Hepatocyte (in vitro differentiated cells): ENCODE measurements at places on chromosomes 4 and X. TPM values are rescaled to one million over a fixed set of nuclear protein-coding genes. Genes with fewer than 3 reads are reported as not detected.

DNA sequence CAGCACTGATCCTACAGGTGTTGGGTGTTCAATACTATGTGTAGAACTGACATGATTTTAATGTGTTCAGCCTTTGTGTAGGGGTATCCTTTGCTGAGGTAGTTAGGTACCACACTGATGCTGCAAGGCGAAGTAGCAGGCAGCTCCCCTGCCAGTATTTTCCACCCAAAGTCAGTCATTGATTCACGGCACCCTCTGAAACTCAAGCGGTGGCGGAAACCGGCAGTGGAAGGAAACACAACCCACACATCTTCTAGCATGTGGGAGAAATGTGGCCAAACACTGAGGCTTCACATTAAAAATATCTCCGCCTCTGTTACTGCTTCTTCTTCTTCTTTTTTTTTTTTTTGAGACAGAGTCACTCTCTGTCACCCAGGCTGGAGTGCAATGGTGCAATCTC is 126.3 kb downstream of the AASDH start:
- H3K4me3 ChIP-seq = no peak overlapping the region
- H3K27me3 ChIP-seq = no peaks in the 10 kb centered on the region
- no peak overlapping the region for H3K27ac ChIP-seq
- H3K36me3 ChIP-seq = no peaks in the 10 kb centered on the region

GRCh38 chr4:151792530-151792929 is 31.7 kb upstream of the GATB start:
- H3K27me3 ChIP-seq = no peaks in the 10 kb centered on the region
- H3K4me3 ChIP-seq = no peak overlapping the region

DNA sequence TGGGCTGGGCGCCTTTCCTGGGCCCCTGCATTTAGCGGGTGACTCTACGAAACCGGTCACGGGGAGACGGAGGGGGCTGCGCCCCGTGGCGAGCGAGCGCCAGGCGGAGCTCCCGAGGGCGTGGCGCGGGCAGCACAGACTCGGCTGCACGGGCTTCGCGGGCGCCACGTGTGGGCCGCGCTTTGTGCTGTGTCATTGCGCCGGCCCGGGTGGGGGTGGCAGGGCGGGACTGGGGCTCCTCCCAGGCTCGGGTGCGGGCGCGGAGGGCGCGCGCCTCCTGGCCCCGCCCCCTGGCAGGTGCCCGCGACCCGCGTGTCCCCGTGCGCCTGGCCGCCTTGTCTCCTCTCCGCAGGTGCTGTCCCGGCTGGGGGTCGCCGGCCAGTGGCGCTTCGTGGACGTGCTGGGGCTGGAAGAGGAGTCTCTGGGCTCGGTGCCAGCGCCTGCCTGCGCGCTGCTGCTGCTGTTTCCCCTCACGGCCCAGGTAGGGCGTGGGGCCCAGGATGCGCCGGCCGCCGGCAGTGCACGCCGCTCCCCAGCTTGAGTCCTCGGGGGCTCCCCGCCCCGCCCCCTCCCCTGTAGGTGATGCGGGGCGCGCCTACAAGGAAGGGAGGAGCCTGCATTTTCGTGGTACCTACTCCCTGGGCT is 651 bp downstream of the UCHL1 start:
- H3K27me3 ChIP-seq = peaks cover 45% of the 10 kb centered on the region

GRCh38 chr4:53490161-53490956 is 100.9 kb downstream of the LNX1 start:
- no peak overlapping the region for H3K4me3 ChIP-seq
- H3K27me3 ChIP-seq = no peaks in the 10 kb centered on the region
- no peaks in the 10 kb centered on the region for H3K4me1 ChIP-seq
- peak overlapping the region; percentile 83 for H3K27ac ChIP-seq
- peak; percentile 39 for DNase-seq

DNA sequence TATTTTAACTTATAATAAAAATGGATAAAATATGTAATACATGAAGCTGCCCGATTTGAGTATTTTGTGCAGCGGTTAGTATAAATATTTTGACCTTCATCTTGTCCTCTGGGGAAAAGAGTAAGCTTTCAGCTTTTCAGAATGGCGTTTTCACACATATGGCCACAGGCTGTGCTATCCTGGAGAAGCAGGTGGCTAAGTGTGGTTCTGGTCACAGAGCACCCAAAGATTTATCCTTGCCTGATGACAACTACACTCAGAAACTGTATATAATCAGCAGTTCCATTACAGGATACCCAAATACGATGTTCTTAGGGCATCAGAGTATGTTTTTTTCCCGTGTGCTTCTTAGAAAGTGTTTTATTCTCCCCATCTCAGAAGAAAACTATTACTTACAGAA is 42.3 kb upstream of the ANK2 start:
- H3K4me3 ChIP-seq = no peak overlapping the region
- no peaks in the 10 kb centered on the region for H3K27me3 ChIP-seq
- no peak overlapping the region for H3K27ac ChIP-seq
- no peaks in the 10 kb centered on the region for H3K36me3 ChIP-seq
- peaks cover 12% of the 10 kb centered on the region for H3K4me1 ChIP-seq
- no peak for DNase-seq

DNA sequence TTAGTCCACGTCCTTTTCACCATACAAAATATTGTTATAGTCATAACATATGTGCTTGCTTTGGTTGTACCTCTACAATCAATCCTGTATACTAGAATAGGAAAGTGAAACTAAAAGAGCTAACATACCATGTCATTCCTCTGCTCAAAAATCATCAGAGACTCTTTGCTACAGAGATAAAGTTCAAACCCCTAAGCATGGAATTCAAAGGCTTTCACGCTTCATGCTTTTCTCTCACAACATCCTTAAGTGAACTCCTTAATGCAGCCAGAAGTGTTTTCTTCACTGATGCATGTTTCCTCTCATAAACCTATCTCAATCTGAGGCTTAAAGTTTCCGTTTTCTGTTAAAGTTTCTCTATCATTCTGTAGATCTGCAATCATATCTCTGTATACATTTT is 744.6 kb upstream of the IGFBP7 start:
- H3K36me3 ChIP-seq = no peaks in the 10 kb centered on the region
- no peak overlapping the region for H3K4me3 ChIP-seq
- no peak overlapping the region for H3K27ac ChIP-seq

- H3K4me1 ChIP-seq = no peaks in the 10 kb centered on the region
- H3K36me3 ChIP-seq = no peaks in the 10 kb centered on the region
- no peak for DNase-seq
- H3K27me3 ChIP-seq = no peaks in the 10 kb centered on the region
- H3K27ac ChIP-seq = no peak overlapping the region
Measured at GRCh38 chrX:123851079-123851478, 8.8 kb upstream of the XIAP start.

DNA sequence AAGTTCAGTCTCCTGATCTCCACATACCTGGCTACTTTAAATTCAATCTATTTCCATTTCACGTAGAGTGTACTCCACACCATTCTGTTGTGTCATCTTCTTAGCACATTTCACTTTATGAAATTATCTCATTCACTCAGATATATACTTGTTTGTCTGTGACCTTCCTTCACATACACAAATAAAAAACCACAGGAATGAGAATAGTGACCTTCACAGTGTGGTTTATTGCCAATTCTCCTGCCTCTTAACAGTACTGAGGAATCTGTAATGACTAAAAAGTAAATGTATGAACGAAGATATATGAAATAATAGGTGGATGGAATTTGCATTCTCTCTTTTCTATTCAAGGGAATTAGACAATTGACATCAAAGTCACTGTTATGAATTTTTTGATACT is 183.9 kb upstream of the PCDH7 start:
- H3K36me3 ChIP-seq = no peaks in the 10 kb centered on the region
- no peaks in the 10 kb centered on the region for H3K27me3 ChIP-seq
- no peaks in the 10 kb centered on the region for H3K4me1 ChIP-seq
- H3K27ac ChIP-seq = no peak overlapping the region
- no peak for DNase-seq

DNA sequence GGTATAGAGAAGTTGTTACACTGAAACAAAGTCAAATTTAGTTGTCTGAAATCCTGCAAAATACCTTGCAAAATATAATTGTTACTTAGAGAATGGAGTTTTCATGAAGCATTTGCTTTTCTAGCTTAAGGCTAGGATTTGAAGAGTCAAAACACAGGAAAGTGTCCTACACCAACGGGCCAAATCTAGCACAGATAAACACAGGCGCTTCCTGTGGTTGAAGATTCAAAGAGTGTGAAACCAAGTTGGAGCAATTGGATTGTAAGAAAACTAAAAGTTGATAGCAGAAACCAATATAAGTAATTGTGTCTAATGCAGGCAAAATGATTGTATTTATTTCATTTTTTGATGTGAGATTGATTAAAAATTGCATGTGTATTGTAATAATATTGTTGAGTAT is 2002.5 kb upstream of the TENM3 start:
- no peak for DNase-seq
- H3K27me3 ChIP-seq = no peaks in the 10 kb centered on the region
- no peaks in the 10 kb centered on the region for H3K36me3 ChIP-seq
- H3K4me3 ChIP-seq = no peak overlapping the region
- no peak overlapping the region for H3K27ac ChIP-seq
- no peaks in the 10 kb centered on the region for H3K4me1 ChIP-seq

- H3K27ac ChIP-seq = no peak overlapping the region
- H3K27me3 ChIP-seq = no peaks in the 10 kb centered on the region
- H3K36me3 ChIP-seq = no peaks in the 10 kb centered on the region
- no peak for DNase-seq
- no peaks in the 10 kb centered on the region for H3K4me1 ChIP-seq
Measured at GRCh38 chr4:89212666-89213381, 94.8 kb downstream of the GPRIN3 start.

- DNase-seq = no peak
- no peaks in the 10 kb centered on the region for H3K27me3 ChIP-seq
Measured at GRCh38 chr4:94806376-94806775, 48.6 kb downstream of the BMPR1B start.

GRCh38 chr4:182126096-182126495 is 117.1 kb upstream of the TENM3 start:
- H3K36me3 ChIP-seq = no peaks in the 10 kb centered on the region
- no peak for DNase-seq
- H3K4me1 ChIP-seq = no peaks in the 10 kb centered on the region
- H3K27me3 ChIP-seq = no peaks in the 10 kb centered on the region
- H3K4me3 ChIP-seq = no peak overlapping the region

DNA sequence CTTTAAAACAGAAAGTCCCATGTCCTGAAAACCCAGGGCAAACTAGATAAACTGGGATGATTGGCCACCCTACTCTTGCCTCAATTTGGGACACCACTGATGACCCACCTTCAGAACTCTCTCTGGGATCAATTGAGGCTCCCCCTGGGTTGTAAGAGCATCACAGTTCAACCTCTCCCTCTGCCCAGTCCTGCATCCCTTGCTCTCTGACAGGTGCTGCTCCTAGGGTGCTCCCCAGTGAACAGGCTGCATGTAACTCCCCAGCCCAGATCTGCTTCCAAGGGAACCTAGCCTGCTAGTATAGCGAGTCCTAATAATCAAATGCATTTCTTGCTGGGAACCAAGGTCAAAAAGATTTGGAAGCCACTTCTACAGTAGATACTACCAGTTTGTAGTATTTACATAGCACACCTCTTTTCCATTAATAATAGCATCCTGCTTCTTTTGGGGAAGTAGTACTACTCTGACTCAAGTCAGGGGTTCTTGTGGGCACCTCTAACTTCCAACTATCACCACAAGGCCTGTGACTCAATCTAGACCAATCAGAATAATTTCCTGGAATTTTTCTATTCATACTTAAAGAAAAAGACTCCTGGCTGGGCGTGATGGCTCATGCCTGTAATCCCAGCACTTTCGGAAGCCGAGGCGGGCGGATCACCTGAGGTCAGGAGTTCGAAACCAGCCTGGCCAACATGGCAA is 42.1 kb upstream of the SPINK2 start:
- H3K4me3 ChIP-seq = no peak overlapping the region
- no peaks in the 10 kb centered on the region for H3K36me3 ChIP-seq
- DNase-seq = no peak
- no peak overlapping the region for H3K27ac ChIP-seq
- no peaks in the 10 kb centered on the region for H3K27me3 ChIP-seq

DNA sequence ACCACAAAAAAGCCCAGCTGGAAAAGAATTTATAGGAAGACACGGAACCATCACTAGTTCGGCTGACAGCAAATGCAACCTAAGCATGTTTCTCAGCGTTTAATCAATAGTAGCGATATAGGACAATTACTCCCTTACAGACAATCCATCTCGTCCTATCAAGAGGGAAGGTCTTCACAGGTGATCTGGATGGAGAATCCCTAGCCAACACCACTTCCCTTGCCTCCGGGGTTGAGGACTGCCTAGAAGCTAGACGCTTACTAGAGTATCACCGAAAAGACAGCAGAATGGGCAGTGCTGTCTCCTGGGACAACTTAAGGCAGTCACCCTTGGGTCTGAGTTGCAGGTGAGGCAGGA is 32.1 kb upstream of the MAML3 start:
- H3K4me3 ChIP-seq = no peak overlapping the region
- no peak overlapping the region for H3K27ac ChIP-seq
- no peaks in the 10 kb centered on the region for H3K4me1 ChIP-seq
- no peaks in the 10 kb centered on the region for H3K36me3 ChIP-seq

- no peaks in the 10 kb centered on the region for H3K36me3 ChIP-seq
- no peaks in the 10 kb centered on the region for H3K27me3 ChIP-seq
- no peak overlapping the region for H3K4me3 ChIP-seq
- peak; percentile 12 for DNase-seq
Measured at GRCh38 chr4:89737888-89738287, 99.1 kb downstream of the SNCA start.

- no peaks in the 10 kb centered on the region for H3K36me3 ChIP-seq
- no peak overlapping the region for H3K4me3 ChIP-seq
- H3K27ac ChIP-seq = no peak overlapping the region
- H3K4me1 ChIP-seq = peaks cover 18% of the 10 kb centered on the region
- no peaks in the 10 kb centered on the region for H3K27me3 ChIP-seq
Measured at GRCh38 chr4:41432881-41433280, 105.1 kb upstream of the LIMCH1 start.

DNA sequence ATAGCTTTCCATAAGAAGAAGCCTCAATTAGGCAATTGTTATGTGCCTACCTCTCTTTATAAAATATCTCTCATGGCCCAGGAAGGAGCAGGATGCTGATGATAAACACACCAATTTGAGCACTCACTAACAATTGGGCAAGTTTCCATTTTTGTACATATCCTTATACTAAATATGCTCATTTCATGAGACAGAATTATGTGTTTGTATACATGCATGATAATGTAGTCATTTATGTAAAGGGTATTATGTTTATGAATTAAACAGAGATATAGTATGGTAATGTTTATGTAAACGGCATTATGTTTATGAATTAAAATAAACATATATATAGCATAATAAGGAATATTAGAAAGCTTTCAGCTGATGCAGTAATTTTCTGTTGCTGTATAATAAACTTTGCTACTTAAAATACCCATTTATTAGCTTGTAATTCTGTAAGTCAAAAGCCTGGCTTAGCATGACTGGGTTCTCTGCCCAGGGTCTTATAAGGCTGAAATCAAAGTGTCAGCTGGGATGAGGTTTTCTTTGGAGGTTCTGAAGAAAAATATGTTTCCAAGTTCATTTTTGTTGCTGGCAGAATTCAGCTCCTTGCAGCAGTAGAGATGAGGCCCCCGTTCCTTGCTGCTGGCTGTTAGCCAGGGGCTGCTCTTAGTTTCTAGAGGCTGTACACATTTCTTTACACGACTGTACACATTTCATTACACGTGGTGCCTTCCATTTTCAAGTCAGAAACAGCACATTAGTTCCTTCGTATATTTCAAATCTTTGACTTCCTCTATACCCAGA is 89.0 kb downstream of the GLRA2 start:
- H3K36me3 ChIP-seq = no peaks in the 10 kb centered on the region
- no peak overlapping the region for H3K4me3 ChIP-seq
- H3K27ac ChIP-seq = no peak overlapping the region
- DNase-seq = peak; percentile 13

The ZNF157 gene
- not detected in 2 replicates for polyA plus RNA-seq

The MMRN1 gene
- polyA plus RNA-seq = 1.1 TPM in 1 of 2 replicates, not detected in the other

The BMX gene
- polyA plus RNA-seq = not detected in 2 replicates

The TRIM60 gene
- not detected in 2 replicates for polyA plus RNA-seq

The DGKK gene
- polyA plus RNA-seq = not detected in 2 replicates

The GUCY1B1 gene
- polyA plus RNA-seq = 6.2 and 8.6 TPM in 2 replicates

The CXCL1 gene
- 28.8 and 33.5 TPM in 2 replicates for polyA plus RNA-seq
